ENCODE measurements at places on chromosomes 12 and 14.

GRCh38 chr14:99318091-99318958 is 46.3 kb upstream of the BCL11B start:
- peak; percentile 47 for DNase-seq

- DNase-seq, result no peak
Measured at GRCh38 chr12:14431975-14432374, 66.5 kb downstream of the ATF7IP start.

DNA sequence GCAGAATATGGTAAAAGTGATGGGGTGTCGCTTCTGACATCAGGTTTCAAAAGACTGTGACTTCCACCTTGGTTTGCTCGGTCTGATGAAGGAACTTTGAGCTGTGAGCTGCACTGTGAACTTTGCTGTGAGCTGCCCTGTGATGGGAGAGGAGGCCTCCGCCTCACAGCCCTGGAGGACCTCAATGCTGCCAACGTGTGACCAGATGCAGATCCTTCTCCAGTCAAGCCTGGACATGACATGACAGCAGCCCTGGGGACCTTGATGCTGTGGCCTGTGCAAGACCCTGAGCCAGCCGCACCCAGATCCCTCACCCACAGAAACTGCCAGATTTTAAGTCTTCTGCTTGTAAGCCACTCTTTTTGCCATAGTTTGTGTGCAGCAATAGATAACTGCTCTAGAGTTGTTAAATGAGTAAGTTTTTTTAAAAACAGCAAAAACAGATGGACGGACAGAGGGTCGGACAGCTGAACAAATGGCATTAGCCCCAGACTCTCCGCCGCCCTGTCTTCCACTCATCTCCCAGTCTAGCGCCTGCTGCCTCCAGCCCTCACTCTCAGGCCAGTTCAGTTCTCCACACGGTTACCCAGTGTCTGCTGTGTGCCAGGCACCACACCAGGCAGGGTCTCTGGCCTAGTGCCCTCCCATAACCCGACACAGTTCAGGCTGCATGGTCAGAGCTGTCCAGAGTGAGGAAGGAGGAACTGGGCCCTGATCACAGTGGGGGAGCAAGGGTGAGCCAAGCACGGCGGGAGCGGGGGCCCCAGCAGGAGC is 13.1 kb upstream of the LRTM2 start:
- no peak for DNase-seq

- peak; percentile 38 for DNase-seq
Measured at GRCh38 chr12:28415755-28416154, 225.5 kb downstream of the CCDC91 start.

- DNase-seq, result no peak
Measured at GRCh38 chr12:80086025-80086424, 13.3 kb upstream of the OTOGL start.

DNA sequence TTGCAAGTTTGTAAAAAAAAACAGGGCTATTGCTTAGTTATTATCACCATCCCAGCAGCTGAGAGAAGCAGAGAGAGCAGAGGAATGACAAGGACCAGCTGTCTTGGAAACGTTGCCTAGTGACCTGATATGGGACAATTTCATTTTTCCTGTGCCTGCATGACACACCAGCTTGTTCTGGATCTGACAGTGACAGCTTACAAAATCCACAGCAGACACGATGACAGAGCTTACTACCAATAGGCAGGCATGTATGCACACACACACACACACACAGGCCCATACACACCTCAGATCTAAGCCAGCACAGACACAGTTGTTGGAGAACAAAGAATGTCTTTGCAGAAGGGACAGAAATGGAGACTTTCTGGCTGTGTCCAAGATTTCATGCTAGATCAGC is 25.4 kb downstream of the HSPB8 start:
- DNase-seq, result no peak

GRCh38 chr14:101196795-101197590 is 293.5 kb upstream of the RTL1 start:
- peak; percentile 60 for DNase-seq

DNA sequence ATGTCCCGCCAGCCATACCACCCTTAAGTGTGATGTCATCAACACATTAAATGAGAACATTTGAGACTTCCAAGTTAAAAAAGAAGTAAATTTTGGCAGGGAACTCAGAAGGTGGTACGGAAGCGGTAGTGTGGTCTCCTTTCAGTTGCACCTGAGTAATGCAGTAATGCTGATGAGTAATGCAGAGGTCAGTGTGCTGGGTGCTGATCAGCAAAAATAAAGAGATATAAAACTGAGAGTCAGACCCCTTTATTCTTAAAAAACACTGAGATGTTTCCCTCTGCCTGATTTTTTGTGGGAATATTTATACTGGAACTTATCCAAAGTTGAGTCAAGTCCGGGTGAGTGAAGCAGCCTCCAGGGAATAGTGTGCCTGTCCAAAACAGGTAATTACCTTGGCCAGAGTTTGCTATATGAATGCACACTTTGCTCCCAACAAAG is 370.6 kb upstream of the PRICKLE1 start:
- DNase-seq, result no peak

DNA sequence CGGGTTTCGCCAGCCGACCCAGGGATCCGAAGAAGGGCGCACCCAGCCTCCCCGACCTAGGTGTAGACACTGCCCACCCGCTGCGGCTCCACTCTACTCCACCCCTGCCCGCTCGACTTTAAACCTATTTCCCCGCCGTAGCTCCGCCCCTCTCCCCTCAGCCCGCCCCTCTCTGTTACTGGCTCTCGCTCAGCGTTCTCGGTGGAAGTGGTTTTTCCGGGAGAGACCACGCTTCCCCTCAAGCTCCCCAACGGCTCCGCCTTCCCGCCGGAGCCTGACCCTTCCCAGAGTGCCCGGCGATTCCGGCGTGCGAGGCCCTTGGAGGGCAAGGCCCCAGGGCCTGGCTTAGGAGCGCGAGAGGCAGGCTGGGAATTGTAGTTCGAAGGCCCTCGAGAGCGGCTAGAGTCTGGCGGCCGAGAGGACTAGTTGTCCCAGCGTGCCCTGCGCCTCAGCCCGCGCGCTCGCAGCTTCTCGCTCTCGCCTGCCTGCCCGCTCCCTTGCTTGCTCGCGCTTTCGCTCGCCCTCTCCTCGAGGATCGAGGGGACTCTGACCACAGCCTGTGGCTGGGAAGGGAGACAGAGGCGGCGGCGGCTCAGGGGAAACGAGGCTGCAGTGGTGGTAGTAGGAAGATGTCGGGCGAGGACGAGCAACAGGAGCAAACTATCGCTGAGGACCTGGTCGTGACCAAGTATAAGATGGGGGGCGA is at the start of gene PA2G4:
Gene PA2G4 (plus strand): TSS at position 451 of the 706 bp plus-strand sequence. CDS start 179 bp downstream, at position 630.
- peak; percentile 99 for DNase-seq

DNA sequence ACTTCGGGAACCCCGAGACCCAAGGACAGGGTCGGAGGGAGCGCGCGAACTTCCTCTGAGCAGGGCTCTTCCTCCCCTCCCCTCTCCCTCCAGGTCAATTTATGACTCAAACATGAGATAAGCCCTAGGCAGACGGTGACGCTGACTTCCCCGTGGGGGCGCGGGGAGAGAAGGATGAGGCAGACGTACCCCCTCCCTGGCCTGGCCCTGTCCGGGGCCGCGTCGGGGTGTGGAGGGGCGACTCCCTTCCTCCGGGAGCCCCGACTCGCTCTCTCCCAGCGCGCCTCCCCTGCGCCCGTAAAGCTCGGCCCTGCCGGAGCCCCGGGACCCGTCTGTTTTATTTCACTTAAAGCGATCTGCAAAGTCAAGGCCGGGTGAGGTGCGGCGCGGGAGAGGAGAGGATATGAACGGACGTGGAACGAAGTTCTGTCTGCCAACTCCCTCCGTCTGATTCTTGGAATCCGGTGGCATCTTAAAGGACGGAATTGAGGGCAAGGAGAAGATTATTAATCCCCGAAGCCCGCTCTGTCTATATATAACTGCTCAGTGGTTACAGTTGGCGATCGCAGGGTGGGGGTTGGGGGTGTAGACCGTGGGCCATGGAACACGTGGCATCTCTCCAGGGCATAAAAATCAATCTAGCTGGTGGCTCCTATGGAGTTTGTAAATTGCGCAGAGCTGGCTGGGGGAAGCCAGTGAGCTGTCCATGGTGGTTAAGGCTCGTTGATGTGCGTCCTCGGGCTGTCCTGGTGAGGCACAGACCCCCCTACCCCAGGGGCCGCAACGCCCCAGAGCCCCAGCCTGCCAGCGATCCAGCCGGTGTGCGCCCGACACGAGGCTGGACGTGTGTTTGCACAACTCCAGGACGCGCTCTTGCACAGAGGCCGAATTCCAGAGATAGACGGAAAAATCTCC is 2.9 kb upstream of the PTHLH start:
- DNase-seq, result peak; percentile 73

DNA sequence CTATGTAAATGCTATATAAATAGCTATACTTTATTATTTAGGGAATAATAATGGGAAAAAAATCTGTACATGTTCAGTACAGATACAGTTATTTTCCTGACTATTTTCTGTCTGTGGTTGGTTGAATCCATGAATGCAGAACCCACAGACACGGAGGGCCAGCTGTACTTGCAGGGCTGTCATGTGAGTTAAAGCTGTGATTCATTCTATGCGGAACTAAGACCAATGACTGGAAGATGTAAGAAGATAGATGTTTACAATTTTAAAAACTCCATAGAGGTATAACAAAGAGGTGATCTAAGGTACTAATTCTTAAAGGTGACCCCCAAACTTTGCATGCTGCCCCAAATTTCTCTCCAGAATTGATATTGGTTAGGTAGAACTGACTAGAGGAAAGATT is 14.6 kb downstream of the PCNX4 start:
- no peak for DNase-seq

GRCh38 chr12:89356069-89356665 is 3.9 kb upstream of the DUSP6 start:
- DNase-seq, result no peak

GRCh38 chr12:106126441-106127337 is 12.1 kb downstream of the NUAK1 start:
- DNase-seq, result no peak

DNA sequence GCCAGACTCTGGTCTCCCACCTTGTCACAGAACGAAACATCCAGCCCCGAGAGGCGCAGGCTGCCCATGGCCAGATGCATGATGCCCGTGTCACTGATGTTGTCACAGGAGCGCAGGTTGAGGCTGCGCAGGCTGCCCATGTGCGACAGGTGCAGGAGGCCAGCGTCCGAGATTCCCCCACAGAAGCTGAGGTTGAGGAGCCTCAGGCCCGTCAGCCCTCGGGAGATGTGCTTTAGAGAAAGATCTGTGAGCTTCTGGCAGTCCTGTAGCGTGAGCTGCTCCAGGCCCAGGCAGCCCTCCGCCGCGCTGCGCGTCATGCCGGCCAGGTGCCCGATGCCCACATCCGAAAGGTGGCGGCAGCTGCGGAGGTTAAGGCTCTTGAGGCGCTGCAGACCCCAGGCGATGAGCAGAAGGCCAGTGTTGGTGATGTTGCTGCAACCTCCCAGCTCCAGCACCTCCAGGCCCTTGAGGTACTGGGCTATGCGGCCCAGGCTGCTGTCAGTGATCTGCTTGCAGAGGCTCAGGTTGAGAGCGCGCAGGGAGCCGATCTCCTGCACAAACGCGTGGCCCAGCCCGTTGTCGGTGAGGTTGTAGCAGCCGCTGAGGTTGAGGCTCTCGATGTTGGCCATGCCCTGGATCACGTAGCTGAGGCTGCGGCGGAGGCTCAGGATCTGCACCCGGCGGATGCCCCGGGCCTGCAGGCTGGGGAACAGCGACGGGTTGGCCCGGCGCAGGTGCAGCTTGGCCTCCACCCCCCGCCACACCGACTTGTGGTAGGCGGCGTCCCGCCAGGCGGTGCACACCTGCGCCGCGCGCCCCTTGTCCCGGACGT is 991 bp downstream of the FBXL14 start:
- DNase-seq, result peak; percentile 53

DNA sequence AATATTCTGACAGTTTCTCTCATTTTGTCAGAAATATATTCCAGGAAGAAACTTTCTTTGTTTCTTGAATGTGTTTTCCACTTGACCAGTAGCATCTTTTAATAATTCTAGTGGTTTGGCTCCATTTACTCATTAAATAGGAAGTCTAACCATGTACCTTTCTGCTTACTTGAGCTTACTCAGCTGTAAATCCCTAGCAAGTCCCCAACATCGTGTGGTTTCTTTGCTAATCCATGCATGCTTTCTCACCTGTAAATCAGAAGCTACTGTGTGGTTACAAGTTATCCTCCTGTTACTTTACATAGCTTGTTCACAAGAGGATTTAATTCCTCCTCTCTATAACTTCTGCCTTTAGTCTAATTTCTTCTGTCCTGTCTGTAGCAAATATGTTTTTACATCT is 227.7 kb downstream of the FSCB start:
- DNase-seq, result no peak

GRCh38 chr14:93916498-93916897 is 10.6 kb upstream of the FAM181A start:
- DNase-seq, result no peak

- no peak for DNase-seq
Measured at GRCh38 chr14:55964091-55964490, 154.1 kb upstream of the PELI2 start.

GRCh38 chr12:28936711-28937110 is 212.4 kb upstream of the FAR2 start:
- DNase-seq, result no peak

DNA sequence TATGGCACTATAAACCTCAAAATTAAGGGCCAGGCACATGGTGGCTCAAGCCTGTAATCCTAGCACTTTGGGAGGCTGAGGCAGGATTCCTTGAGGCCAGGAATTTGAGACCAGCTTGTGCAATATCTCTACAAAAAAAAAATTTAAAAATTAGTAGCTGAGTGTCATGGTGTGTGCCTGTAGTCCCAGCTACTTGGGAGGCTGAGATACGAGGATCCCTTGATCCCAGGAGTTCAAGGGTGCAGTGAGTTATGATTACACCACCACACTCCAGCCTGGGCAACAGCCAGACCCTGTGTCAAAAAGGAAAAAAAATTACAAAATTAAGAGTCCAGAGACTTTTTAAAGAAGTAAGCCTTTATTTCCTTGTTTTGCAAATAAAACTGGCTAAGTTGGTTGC is 1.8 kb upstream of the GCN1 start:
- no peak for DNase-seq

GRCh38 chr14:80535171-80535570 is 323.9 kb upstream of the DIO2 start:
- DNase-seq, result no peak

- no peak for DNase-seq
Measured at GRCh38 chr12:127238107-127238506, 1028.9 kb upstream of the TMEM132C start.

Measured in GM23338 (cell line).